Small intestine (tissue), 16 donors: ENCODE measurements at places on chromosomes 13 and 19. TPM values are rescaled to one million over a fixed set of nuclear protein-coding genes. Genes with fewer than 3 reads are reported as not detected.
A peak's percentile ranks its signal among the peaks of the same experiment; 100 is the strongest.

ZSCAN1 gene
- 0.21 TPM for polyA plus RNA-seq

TLE6 gene
- polyA plus RNA-seq, result not detected

ZNF492 gene
- polyA plus RNA-seq, result not detected

TTYH1 gene
- 10.1 TPM for polyA plus RNA-seq

ZNF415 gene
- 49.5 TPM for polyA plus RNA-seq

KLK13 gene
- polyA plus RNA-seq, result 0.13 TPM

C19orf85 gene
- not detected for polyA plus RNA-seq

CLDND2 gene
- 4.1 TPM for polyA plus RNA-seq

NMRK2 gene
- polyA plus RNA-seq, result 2.2 TPM

DNA sequence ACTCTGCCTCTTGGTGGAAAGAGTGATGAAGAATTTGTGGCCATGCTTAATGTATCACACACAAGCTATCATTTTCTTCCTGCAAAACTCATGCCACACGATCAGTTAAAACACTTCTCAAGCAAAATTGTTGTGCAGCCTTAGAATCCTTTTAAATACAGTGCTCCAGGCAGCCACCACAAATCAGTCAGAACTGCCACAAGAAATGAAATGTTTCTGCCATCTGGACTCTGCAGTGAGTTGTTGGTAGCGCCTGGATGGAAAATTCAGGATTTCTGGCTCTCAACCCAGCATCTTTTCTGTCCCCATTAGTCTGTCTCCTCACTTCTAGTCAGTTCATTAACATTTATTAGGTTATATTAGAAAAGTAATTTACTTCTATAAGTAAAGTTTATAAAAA lies 179.5 kb downstream of the GPC6 start:
- DNase-seq, result no peak

GRCh38 chr13:64847767-64848166 lies 2382.4 kb downstream of the PCDH9 start:
- DNase-seq, result no peak

GRCh38 chr19:38891771-38892170 lies 7.6 kb downstream of the SIRT2 start:
- DNase-seq, result no peak

DNA sequence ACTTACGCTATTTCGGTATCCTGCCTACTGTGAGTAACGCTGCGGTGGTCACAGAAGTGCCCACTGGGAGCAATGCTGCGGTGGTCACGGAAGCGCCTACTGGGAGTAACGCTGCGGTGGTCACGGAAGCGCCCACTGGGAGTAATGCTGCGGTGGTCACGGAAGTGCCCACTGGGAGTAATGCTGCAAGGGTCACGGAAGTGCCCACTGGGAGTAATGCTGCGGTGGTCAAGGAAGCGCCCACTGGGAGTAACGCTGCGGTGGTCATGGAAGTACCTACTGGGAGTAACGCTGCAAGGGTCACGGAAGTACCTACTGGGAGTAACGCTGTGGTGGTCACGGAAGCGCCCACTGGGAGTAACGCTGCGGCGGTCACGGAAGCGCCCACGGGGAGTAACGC lies 52.1 kb upstream of the SOX1 start:
- no peak for DNase-seq

- peak; percentile 73 for DNase-seq
These were observed 44.9 kb upstream of the USPL1 start for GRCh38 chr13:30572859-30573275.

DNA sequence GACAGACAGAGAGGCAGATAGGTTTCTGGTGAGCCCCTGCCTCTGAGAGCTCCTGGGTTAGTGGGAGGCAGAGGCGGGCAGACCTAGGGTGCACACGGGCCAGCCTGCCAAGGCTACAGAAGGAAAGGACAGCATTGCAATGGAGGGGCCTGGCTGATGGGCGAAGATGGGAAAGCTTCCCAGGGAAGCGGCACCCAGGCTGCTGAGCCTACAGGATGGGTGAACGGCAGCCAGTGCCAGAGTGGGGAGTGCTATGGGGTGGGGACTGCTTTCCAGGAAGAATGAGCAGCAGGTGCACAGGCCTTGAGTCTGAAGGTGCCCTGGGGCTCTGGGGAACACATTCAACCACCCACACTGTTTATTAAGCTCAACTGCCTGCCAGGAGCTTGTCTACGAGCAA lies 702 bp upstream of the MAG start:
- no peak for DNase-seq

- no peak for DNase-seq
These were observed 91.3 kb downstream of the ZMYM2 start for GRCh38 chr13:20049558-20050473.

DNA sequence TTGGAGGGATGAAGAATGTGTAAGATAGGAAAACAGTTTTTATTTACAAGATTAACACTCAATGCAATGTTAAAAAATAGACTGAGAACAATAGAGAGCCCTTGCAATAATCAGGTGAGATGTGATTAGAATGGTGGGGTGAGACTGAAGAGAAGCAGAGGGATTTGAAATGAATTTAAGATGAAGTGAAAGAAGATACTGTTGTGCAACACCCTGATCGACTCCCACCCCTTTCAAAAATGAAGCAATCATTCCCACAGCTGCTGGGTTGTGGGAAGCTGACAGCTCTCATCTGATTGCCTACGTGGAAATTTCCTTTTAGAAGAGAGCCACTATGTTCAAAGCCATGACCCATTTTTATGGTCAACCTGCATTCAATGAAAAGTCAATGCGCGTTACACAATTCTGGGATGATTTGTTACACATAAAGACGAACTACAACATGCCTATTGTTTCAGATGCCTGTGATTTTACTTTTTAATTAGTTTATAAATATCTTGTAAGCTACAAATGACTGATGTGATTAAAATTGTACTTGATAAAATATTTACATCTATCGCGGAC lies 1374.8 kb downstream of the PCDH9 start:
- DNase-seq, result no peak

DNA sequence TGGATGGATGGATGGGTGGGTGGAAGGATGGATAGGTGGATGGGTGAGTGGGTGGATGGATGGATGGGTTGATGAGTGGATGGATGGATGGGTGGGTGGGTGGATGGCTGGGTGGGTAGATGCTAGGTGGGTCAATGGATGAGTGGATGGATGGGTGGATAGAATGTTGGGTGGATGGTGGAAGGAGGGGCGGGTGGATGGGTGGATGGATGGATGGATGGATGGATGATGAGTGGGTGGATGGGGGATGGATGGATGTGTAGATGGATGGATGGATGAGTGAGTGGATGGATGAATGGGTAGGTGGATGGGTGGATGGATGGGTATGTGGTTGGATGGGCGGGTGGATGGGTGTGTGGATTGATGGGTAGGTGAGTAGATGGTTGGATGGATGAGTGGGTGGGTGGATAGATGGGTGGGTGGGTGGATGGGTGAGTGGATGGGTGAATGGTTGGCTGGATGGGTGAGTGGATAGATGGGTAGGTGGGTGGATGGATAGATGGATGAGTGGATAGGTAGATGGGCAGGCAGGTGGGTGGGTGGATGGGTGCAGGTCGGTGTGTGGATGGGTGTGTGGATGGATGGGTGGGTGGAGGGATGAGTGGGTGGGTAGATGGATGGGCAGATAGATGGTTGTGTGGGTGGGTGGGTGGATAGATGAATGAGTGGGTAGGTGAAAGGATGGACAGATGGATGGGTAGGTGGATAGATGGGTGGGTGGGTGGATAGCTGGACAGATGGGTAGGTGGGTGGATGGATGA lies 4.4 kb upstream of the SHC2 start:
- no peak for DNase-seq

GRCh38 chr13:64314331-64314730 lies 2898.7 kb upstream of the PCDH20 start:
- DNase-seq, result no peak

DNA sequence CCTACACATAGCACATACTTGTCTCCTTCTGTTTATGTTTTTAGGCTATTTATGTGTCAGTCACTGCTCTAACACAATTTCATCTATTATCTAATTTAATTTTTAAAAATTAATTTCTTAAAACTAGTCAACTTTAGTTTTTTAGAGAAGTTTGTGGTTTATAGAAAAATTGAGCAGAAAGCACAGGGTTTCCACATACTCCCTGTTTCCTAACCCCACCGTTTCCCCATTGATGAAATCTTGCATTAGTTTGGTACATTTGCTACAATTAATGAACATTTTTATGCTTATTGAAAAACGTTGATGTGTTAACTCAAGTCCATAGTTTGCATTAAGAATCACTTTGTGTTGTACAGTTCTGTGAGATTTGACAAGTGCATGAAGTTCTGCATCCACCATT lies 53.5 kb downstream of the TNFSF13B start:
- no peak for DNase-seq

- DNase-seq, result no peak
These were observed 104.1 kb upstream of the SCEL start for GRCh38 chr13:77431449-77431848.

- DNase-seq, result no peak
These were observed 95.7 kb upstream of the DACH1 start for GRCh38 chr13:71962735-71963134.

- DNase-seq, result no peak
These were observed 107.4 kb upstream of the SLC7A1 start for GRCh38 chr13:29702912-29703351.

DNA sequence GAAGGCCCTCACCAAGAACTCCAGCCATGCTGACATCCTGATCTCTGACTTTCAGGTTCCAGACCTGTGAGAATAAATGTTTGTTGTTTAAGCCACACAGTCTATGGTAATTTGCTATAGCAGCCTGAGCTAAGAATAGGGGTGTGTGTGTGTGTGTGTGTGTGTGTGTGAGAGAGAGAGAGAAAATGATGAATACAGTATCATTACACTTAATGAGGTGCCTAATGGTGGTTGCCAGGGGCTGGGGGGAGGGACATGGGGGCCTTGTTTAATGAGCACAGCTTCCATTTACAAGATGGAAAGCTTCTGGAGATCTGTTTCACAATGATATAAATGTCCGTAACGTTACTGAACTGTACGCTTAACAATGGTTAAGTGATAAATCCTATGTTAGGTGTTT lies 53.8 kb upstream of the LATS2 start:
- no peak for DNase-seq

DNA sequence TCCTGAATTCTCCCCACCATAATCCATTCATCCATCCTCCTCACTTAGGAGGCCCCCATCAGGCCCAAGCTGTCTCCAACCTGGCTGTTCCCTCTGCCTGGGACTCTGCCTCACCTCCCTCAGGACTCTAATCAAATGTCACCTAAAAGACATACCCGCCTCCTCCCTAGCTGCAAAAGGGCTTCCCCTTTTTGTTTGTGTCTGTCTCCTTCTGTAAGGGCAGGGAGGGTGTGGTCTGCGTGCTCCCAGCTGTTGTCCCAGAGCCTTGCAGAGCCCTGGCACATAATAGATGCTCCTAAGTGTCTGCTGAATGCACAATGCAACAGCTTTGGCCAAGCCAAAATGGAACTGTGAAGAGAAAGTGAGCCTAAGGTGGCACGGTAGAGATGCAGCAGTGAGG lies 4.4 kb downstream of the TRIR start:
- DNase-seq, result no peak

- DNase-seq, result no peak
These were observed 17.8 kb downstream of the GJA3 start for GRCh38 chr13:20142927-20143480.

DNA sequence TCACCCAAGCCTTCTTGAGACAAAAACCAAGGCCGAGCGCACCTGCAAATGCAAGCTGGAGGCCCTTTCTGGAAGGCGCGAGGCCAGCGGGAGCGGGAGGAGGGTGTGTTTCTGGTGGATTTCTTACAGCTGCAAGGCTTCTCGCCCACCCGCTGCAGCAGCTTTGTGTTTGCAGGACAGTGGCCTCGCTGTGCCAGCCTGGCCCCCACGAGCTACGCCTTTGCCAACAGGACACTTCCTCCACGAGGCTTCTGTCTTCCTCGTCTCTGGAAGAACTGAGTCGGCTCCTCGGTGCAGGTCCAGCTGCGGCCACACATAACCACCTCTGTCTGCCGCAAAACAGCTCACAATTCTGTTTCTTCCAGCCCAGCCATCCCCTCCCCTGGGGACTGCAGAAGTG lies 10.1 kb downstream of the ATCAY start:
- no peak for DNase-seq
